A549 treated with Mapracorat at 1 μM for 4 hours (cell line): ENCODE measurements at places on chromosomes 6 and 20. TPM values are rescaled to one million over a fixed set of nuclear protein-coding genes. Genes with fewer than 3 reads are reported as not detected.

MCM8 gene
- 19.4 to 24.6 TPM (median 23.1 TPM) in 5 replicates for total RNA-seq

TUBB2B gene
- 12.6 to 15.2 TPM (median 14.4 TPM) in 5 replicates for total RNA-seq

ULBP2 gene
- total RNA-seq: 2.9 to 3.9 TPM (median 3.4 TPM) in 5 replicates

NTSR1 gene
- 0.07 to 0.18 TPM (median 0.09 TPM) in 5 replicates for total RNA-seq

PCMTD2 gene
- total RNA-seq: 7.9 to 13.7 TPM (median 10.2 TPM) in 5 replicates

MYB gene
- total RNA-seq: 0.57 to 1.2 TPM (median 0.77 TPM) in 5 replicates

ZNF184 gene
- total RNA-seq: 2.1 to 3.5 TPM (median 2.8 TPM) in 5 replicates

ACTL10 gene
- 0.06 TPM in 1 of 5 replicates, not detected in the others for total RNA-seq

MAPK13 gene
- total RNA-seq: 0.28 to 1.00 TPM (median 0.74 TPM) in 5 replicates

ENPP3 gene
- not detected in 5 replicates for total RNA-seq

SLC4A11 gene
- 8.7 to 10.7 TPM (median 9.9 TPM) in 5 replicates for total RNA-seq

PRL gene
- total RNA-seq: not detected in 5 replicates

SLC22A3 gene
- 40.2 to 49.9 TPM (median 44.7 TPM) in 5 replicates for total RNA-seq

HUS1B gene
- total RNA-seq: 0.13 to 0.31 TPM (median 0.19 TPM) in 4 of 5 replicates, not detected in the other

OR12D3 gene
- total RNA-seq: not detected in 5 replicates

MUCL3 gene
- 0.08 to 0.20 TPM (median 0.12 TPM) in 5 replicates for total RNA-seq

BACH2 gene
- 0.42 to 0.91 TPM (median 0.63 TPM) in 5 replicates for total RNA-seq

LST1 gene
- 0.16 to 0.36 TPM in 2 of 5 replicates, not detected in the others for total RNA-seq

KIZ gene
- 4.1 to 5.0 TPM (median 4.4 TPM) in 5 replicates for total RNA-seq

LPIN3 gene
- 10.1 to 17.1 TPM (median 12.5 TPM) in 5 replicates for total RNA-seq

TRIM10 gene
- not detected in 5 replicates for total RNA-seq

EEF1A1 gene
- total RNA-seq: 7,381 to 8,542 TPM (median 7,612 TPM) in 5 replicates

CLPSL2 gene
- total RNA-seq: 0.79 to 1.4 TPM (median 0.94 TPM) in 4 of 5 replicates, not detected in the other

RBPJL gene
- total RNA-seq: not detected in 5 replicates

TMEM74B gene
- 3.0 to 5.0 TPM (median 4.7 TPM) in 5 replicates for total RNA-seq

MEA1 gene
- 88.1 to 96.0 TPM (median 92.0 TPM) in 5 replicates for total RNA-seq
